ENCODE measurements at places on chromosomes 6 and 20.

DNA sequence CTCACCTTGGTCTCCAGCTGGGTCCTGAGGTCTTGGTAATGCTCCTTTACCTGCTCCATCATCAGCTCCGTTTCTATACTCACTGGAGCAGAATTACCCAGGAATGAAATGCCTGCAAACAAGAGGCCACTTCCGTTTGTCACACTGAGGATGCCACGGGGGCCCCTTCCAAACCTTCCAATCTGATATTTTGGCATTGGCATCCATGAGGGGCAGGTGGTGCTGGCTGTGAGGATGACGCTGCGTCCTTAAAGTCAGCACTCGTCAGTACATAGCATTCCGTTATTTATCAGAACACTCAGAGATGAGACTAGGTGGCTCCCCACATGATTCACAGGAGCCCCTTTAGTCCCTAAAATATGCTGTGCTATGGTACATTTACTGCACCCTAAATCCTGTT is 72.7 kb downstream of the GINS1 start:
- DNase-seq, result no peak

GRCh38 chr6:52992980-52993920 is 1.8 kb downstream of the GSTA4 start:
- no peak for DNase-seq

- DNase-seq, result peak; percentile 51
Measured at GRCh38 chr20:9978397-9979004, 56.3 kb upstream of the ANKEF1 start.

GRCh38 chr6:36592221-36592655 is 1.9 kb upstream of the SRSF3 start:
- DNase-seq, result no peak

- DNase-seq, result no peak
Measured at GRCh38 chr6:157651731-157652490, 171.1 kb upstream of the SNX9 start.

DNA sequence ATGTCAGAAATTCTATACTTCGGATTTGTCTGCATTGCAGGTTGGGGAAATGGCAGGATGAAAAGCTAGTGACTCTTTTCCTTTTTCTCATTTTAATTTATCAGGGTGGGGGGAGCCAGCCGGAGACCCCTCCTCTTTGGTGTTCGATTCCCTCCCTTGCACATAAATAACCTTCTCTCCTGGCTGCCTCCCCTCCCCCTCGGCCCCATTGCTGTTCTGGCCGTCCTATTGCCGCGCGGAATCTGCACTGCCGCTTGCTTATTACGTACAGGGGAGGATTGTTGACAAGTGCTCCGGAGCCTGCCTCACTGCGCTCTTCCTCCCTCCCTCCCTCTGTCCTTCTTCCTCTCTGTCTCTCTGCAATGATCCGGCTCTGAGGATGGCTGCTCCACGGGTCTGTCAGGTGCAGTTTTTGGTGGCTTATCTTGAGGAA is 154.7 kb downstream of the JARID2 start:
- no peak for DNase-seq

GRCh38 chr20:15374682-15375081 is 1037.3 kb upstream of the FLRT3 start:
- DNase-seq, result no peak

GRCh38 chr6:17656092-17656491 is 50.6 kb downstream of the NUP153 start:
- no peak for DNase-seq

GRCh38 chr20:2093883-2094282 is 7.7 kb upstream of the STK35 start:
- DNase-seq, result no peak

DNA sequence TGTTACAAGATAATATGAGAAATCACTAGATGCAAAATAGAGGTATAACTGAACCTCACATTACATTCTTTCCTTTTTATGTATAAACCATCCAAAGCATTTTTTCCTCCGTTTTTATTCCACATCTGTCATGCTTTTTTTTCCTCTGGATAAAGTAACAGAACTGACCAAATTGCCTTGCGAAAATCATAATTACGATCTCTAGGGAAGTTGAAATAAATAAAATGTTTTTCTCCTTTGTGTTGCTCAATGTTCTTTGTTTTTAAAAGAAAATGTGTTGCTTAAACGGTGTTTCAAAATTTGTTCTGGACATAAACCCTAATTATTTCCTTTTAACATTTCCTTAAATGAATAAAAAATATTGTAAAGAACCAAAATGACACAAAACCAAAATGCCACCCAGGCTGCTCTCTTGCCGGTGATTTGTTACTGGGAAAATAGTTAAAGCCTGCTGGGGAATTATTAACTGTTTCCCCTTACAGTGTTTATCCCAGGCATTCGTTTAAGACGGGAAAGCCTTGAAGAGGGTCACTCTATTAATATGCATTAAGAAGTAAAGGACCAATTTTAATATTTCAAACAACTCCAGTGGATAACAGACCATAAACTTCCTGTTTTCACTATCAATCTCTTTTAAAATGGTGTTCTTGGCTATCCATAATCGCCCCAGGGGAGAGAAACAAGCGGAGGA is 1.7 kb upstream of the ADGRB3 start:
- no peak for DNase-seq

DNA sequence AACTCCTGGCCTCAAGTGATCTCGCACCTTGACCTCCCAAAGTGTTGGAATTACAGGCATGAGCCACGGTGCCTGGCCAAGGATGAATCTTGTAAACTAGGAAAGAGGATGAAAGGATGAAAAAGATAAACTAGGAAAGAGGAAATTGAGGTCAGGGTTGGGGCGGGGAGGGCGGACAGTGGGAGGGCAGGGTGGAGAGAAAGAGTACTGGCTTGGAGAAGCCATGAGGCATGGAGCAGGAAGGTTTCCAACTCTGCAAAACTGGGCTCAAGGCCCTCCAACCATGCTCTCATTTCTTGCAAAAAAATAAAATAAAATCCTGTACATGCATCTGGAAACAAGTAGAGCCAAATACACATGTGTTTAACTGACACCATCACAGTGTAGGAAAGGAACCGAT is 256.6 kb upstream of the SGK1 start:
- DNase-seq, result no peak

GRCh38 chr6:3731700-3732099 is 19.8 kb downstream of the PXDC1 start:
- DNase-seq, result no peak

- peak; percentile 38 for DNase-seq
Measured at GRCh38 chr20:3716195-3716834, 3.9 kb upstream of the SIGLEC1 start.

DNA sequence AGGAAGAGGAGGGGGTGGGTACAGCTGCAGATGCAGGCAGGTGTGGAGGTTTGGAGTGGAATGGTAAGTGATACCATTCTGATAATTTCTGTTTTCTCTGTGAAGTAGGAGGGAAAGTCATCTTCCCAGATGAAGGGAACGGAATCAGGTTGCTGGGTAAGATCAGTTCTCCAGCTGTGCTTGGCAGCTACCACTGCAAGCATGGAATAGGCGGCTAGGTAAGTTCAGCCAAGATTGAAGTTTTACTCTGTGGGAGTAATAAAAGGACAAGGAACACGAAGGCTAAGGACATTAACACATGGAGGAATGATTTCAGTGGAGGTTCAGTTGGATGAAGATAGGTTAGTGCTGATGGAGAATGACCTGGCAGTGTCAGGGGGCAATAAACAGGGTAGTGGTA is 128.3 kb downstream of the CARMIL1 start:
- no peak for DNase-seq

DNA sequence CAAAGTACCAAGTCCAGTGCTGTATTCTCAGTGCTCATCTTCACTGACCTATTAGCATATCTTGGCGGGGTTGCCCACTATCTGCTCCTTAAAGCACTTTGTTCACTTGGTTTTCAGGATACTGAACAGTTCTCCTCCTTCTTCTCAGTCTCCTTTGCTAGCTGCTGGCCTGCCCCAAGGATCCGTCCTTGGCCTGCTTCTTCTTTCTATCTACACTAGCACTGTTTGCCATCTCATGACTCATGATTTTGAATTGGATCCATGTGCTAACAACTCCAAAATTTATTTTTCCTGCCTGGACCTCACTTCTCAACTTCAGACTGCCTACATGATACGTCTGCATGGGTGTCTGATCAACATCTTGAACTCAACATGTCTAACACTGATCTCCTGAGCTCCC is 15.5 kb downstream of the TPD52L1 start:
- no peak for DNase-seq

DNA sequence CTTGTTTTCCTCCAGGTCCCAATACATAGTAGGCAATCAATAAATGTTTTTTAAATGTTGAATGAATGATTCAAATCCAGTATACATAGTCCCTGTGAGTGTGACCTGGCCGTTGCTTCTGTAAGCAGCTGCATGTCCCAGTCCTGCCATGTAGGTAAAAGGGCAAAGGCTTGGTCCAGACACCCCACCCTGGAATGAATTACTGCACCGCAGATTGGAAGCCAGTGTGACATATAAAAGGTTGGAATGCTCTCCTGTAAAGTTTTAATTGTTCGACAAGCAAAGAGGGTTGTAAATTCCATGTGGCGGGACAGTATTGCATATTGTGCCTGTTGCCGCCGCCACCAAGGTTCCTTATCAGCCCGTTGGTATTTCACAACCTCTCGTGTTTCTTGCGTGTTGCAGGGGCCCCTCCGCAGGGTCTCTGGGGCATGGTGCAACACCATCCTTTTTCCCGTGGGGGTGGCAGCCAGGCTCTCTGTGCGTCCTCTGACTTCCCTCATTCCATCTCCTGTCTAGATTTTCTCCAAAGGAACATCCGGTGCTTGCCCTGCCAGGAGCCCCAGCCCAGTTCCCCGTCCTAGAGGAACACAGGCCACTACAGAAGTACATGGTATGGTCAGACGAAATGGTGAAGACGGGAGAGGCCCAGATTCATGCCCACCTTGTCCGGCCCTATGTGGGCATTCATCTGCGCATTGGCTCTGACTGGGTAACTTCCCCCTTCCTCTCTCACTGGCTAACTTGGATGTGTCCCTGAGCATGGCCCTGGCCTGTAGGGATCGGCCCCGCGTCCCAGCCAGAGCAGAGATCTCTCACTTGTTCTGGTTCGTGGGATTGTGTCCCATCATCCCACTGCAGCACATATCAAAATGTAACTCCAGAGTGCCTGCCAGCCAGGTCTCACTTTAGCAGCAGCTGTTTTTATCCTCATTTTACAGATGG is 20.3 kb downstream of the POFUT1 start:
- DNase-seq, result no peak

GRCh38 chr6:163179061-163179460 is 235.5 kb upstream of the QKI start:
- DNase-seq, result no peak

DNA sequence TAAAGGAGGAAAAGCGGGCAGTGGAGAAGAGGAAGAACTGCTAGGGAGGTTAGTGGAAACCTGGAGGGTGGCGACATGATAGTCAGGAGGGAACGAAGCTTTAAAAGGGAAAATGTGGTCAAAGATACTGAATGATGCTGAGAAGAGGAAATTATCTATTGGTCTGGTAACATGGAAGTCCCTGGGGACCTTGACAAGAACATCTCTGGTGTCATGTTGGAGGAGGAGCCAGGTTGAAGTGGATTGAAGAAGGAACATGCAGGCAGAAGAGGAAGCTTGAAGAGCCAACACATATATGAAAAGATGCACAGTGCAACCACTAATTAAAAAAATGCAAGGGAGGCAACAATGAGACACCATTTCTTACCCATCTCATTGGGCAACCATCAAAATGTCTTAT is 251.9 kb upstream of the RNF24 start:
- DNase-seq, result no peak

DNA sequence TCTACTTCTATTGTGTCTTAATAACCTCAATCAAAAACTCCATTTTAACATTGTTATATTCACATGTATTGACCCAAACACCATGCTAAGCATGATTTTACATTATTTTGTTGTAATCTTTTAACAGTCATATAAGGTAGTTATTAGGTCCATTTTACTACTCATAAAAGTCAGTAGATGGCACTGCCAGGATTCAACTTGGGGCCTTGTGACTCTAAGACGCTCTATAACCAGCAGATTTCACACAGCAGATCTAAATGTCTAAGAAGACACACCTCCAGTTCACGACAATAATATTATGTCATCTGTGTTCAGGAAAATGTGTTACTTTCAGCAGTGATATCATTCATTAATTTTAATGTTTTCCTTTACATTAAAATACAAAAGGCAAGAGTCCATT is 88.0 kb downstream of the FRK start:
- DNase-seq, result no peak

GRCh38 chr20:45826381-45827019 is 612 bp downstream of the TNNC2 start:
- DNase-seq, result no peak

- no peak for DNase-seq
Measured at GRCh38 chr6:108142240-108142639, 23.6 kb upstream of the NR2E1 start.

GRCh38 chr20:50113420-50114224 is 672 bp upstream of the UBE2V1 start:
- no peak for DNase-seq

GRCh38 chr6:10310826-10311225 is 104.0 kb downstream of the TFAP2A start:
- no peak for DNase-seq

GRCh38 chr6:131914967-131915751 is 36.0 kb downstream of the CCN2 start:
- peak; percentile 50 for DNase-seq

GRCh38 chr20:52010541-52010940 is 181.0 kb downstream of the ZFP64 start:
- no peak for DNase-seq

DNA sequence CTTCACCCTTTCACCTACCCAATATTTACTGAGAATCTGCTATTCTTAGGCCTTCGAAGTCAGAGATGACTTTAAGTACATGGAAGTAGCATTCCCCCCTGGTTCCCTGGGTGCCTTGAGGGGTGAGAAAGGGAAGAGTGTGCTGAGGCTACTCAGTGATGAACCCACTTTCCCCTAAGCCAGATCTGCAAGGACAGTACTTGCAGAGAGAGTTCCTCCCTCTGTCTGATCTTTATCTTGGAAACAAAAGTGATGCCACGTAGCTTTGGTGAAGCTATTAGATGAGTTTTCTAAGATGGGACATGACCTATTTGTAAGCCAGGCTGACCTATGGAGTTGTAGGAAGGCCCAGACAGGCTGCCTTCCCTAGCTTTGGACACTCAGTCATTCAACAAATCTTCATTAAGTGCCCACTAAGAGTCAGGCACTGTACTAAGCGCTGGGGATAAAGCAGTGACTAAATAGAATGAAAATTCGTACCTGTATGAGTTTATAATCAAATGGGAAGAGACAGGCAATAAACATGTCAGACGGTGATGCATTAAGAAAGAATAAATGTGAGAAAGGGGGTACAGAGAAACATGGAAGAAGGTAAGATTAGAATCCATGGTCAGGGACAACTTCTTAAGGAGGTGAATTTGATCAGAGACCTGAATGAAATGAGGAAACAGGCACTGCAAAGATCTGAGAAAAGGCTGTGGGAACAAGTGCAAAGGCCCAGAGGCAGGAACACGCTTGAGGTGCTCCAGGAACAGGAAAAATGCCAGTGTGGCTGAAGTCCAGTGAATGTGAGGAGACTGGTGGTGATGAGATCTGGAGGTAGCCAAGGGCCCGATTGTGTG is 42.2 kb downstream of the BCL2L1 start:
- DNase-seq, result no peak

- peak; percentile 71 for DNase-seq
Measured at GRCh38 chr20:815914-816606, 17.5 kb upstream of the FAM110A start.
